ENCODE measurements at places on chromosomes 2 and 18.

DNA sequence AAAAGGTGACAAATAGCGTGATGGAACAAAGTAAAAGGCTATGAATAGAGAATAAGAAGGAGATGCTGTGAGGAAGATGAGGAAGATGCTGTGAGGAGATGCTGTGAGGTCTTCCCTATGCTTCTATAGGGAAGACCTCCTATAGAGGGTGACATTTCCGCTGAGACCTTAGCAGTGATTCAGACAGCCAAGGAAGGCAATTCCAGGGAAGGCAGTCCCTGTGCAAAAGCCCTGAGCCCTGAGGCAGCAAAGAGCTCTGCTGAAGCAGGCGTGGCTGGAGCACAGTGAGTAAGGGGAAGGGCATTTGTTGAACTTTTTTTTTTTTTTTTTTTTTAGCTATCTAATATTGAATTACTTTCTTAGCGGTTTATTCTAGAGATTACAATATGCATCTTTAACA lies 142.7 kb upstream of the FOSL2 start:
- DNase-seq, result no peak

- no peak for DNase-seq
These were observed at the start of gene CCL20 for GRCh38 chr2:227813562-227814353. CCL20 (plus strand) TSS chr2:227813842; CDS start chr2:227813912, 70 bp downstream.

DNA sequence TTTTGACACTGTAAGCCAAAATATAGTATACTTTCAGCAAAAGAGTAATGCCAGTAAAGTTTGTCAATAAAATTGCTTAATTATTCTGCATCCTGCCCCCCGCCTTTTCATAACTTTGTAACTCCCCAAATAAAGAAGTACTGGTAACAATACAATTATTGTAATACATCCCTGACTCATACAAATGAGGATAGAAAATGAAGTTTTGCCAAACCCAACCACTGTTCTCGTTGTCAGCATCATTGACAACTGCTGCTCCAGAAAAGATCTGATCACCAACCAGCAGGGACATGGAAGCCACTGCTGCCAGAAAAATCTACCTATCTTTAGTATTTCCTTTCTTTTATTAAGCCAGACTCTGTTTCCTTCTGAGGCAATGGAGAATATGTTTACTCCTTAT lies 27.1 kb downstream of the SCN3A start:
- no peak for DNase-seq

DNA sequence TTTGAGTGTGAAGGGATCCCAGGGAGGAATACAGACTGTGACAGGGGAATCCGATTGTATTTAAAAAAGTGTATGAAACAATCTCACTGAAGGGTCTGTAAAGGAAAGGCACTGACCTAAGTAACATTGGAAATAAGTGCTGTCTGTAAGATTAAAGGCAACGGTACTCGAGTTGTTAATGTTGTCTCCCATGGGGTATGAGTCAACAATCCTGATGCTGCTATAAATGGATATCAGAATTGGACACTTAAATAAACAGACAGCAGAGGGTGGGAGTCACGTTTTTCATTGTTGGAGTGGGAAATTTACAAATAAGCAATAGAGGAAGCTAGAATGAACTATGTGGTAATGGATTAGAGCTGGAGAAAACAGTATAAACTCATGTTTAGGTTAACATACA lies 452.4 kb upstream of the RGPD4 start:
- DNase-seq, result no peak

DNA sequence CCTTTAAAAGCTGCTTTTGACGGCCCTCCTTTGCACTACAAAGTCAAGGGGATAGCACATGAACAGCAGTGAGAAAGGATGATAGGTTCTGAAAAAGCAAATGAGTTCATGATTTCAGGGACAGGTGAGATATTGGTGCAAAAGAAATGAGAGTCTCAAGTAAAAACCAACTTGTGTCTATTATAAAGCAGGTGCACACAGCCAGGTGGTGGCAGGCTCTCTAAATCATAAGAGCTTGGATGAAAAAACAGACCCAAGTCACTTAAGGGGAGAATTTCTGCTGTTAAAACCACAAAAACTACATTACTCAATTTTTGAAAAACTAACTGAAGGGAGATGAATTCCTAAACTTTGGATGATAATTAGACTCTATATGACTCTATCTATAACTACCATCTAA lies 201.5 kb downstream of the SP3 start:
- no peak for DNase-seq

- no peak for DNase-seq
These were observed 35.2 kb downstream of the CYRIA start for GRCh38 chr2:16630463-16630862.

DNA sequence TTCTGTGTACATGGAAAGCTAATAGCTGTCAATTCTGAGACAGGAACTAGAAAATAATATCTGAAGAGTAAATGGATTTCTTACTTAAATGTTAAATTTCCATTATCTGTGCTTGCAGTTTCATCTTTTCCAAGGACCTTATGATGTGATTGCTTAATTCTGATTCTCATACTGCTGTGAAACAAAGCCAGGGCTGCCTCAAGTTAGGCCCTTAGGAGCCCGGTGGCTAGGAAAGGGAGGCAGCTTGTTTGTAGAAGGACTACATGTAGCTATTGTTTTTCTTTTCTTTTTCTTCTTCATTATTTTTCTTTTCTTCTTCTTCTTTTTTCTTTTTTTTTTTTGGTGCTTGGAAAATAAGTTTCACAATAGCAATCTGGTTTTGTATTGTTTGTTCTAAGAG lies 50.5 kb downstream of the XRCC5 start:
- no peak for DNase-seq

DNA sequence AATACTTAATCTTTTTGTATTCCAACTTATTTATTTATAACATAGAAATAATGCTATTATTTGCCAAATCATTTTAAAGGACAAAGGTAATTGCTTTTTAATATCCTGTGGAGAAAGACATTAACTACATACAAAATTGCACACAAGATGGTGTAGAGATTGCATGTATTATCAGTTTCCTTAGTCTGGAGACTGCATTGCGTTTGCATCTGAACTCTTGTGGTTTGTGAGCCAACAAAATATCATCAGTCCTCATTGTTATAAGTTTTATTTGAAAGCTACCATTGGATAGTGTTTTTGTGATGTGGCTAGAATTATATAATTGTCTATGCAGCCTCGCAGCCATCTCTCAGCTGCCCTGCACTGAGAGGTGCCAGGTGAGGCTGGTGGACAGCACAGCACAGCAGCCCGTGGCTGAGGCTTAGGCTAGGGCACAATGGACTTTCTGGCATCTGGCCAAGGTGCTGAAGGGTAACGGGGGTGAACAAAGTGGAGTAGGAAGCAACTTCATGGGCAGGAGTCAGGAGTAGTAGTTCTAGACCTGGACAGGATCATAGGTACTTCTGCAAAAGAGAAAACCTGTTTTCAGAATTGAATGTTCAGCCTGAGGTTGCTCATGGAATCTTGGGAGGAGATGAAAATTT lies 15.1 kb downstream of the RASGRP3 start:
- DNase-seq, result no peak

DNA sequence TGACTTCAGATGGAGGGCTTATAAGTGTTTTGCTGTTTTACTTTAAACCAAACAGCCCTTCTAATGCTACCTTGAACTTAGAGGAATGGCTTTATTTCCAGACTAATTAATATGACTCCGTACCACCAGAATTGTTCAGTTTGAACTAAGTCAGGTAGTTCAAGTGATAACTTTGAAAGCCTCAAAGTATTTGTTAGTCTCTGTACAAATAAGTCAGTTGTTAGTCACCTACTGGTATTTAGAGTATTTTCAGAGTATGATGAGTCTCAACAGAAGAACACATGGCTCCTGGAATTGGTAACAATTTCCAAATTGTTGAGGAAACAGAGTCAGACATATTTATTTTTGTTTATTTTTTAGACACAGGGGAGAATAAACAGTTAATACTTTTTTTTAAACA lies 381.8 kb upstream of the NRXN1 start:
- DNase-seq, result no peak

DNA sequence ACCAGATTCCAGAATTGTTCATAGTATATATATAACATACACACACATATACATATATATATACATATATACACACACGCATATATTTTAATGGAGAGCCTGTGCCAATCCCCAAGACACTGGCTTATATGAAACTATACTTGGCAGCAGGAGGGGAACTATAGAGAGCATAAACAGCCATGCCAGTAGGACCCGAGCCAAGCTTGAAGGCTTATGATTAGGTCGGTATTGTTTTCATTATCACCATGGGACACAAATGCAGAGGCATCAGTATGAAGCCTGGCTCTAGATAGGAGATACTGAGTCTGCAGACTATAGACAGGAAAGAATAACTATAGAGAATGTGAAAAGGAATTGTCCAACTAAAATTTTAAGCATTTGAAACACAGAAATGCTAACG lies 181.2 kb downstream of the VWC2L start:
- no peak for DNase-seq

- no peak for DNase-seq
These were observed 4.8 kb downstream of the TMEM200C start for GRCh38 chr18:5890331-5891183.

DNA sequence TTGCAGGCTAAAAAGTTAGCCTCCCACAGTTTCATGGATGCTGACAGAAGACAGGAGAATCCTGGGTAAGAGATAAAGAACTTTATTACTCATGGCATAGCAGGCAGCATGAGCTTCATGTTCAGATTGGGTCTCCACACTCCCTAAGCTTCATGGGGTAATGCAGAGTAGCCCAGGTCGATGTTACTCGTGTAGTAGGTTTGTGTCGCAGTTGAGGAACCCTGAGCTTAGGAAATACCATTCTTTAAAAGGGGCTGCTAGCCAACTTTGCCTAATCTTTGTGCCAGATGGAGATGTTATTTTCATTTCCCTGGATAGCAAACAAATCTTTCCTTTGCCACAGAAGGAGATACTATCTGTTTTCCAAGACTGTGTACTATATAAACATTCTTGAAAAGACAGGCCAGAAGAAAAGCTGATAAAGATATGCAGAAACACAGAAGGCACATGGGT lies 117.6 kb downstream of the LTBP1 start:
- no peak for DNase-seq

DNA sequence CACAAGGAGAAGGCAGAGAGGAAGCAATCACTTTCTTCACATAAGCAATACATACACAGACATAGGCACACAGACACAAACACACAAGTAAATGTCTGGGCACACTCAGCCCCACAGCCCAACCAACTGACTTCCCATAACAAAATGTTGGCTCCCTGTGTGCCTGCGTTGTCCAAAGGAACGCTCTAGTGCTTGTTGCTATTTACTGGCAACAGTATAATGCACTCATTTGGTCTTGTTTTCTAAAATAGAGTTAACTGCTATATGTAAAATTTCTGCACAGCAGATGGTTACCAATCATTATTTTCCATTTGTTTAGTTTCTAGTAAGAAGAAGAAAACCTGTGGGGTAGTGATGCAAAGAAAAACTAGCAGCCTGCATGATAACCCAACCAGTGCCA lies 16.5 kb downstream of the FIGN start:
- no peak for DNase-seq

- DNase-seq, result no peak
These were observed 473.0 kb downstream of the SOX11 start for GRCh38 chr2:6164986-6165747.

DNA sequence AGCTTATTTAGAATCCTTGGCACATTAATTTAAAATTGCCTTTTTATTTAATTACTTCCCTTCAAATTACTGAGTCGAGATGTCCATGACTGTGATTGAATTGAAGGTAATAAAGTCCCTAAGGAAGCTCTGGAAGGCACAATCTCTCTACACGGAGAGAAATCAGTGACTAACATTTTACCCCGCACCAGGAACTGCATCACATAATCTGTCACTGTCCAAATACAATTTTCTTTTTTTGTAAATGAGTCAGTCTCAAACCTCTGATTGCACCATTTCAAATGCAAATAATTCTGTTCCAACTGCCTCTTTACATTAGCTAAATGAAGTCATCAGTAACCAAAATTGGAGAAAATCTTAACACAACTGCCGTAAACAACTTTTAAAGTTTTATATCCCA lies 311.9 kb downstream of the CCDC178 start:
- DNase-seq, result no peak

GRCh38 chr2:165219481-165219880 lies 15.6 kb upstream of the SCN3A start:
- DNase-seq, result no peak

DNA sequence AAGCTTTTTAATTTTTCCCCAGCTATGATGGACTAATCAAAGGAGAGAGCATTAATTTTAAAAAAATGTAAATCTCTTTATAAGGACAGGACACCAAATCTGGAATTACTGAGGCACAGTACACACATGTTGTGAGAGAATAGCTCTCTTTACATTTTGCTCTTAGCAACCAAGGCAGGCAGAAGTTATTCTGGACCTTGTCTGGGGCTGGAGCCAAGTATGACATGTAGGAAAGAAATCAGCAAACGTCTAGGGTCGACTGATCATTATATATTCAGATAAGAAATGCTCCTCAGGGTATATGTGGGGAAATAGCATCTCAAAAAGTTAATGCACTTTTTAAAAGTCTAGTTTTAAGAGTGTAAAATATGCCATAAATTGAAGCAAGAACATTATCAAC lies 1330.0 kb upstream of the CELF4 start:
- no peak for DNase-seq

DNA sequence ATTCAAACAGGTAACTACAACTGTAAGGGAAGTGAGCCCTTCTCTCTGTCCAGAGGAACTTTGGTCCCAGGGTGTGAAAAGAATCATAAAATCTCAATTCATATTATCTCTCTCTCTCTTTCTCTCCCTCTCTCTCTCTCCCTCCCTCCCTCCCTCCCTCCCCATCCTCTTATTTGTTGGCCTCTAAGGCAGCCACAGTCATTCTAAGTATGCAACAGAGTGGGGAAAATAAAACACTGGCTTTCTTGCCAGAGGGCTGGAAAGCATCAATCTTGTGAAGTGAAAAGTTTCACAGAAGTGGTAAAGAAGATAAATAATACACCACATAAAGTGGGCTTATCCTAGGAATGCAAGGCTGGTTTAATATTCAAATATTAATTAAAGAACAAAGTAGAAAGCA lies 95.6 kb upstream of the KCNH7 start:
- no peak for DNase-seq

GRCh38 chr2:67872481-67872880 lies 190.3 kb downstream of the C1D start:
- DNase-seq, result no peak

- no peak for DNase-seq
These were observed 113.0 kb downstream of the TGFA start for GRCh38 chr2:70440621-70441020.

DNA sequence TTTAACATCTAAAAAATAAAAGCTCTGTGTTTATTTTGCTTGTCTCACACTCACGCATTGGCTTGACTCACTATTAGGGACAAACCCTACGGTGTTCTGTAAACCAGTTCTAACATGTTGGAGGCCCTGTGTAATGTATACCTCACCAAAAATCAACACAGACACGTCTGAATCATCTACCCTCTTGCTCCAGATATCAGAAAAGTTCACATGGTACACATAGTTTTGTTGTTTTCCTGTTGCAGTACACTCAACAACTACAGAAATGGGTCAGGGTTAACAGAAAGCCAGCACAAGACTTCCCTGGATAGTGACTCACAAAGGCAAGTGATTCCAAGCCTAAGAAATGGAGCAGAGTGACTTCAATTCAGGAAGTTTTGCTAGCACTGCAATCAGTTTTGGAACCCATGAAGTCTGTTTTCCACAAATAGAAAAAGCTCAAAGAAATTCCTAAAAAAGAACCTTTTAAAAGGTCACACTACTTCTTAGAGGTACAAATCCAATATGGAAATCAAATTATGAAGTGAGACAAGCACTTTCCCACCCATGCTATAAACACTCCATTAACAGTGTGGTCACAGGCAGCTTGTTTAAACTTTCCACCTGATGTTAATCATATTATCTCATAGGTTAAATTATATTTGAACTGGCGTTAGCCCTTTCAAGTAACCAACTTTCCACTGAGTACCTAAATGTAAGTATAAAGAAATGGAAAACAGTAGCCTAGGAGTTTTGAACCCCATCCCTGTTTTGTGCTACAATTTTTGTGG lies 87.4 kb downstream of the GAREM1 start:
- no peak for DNase-seq

Measured in thoracic aorta (tissue), 2 donors.